ENCODE measurements at places on chromosomes 5 and 9.

DNA sequence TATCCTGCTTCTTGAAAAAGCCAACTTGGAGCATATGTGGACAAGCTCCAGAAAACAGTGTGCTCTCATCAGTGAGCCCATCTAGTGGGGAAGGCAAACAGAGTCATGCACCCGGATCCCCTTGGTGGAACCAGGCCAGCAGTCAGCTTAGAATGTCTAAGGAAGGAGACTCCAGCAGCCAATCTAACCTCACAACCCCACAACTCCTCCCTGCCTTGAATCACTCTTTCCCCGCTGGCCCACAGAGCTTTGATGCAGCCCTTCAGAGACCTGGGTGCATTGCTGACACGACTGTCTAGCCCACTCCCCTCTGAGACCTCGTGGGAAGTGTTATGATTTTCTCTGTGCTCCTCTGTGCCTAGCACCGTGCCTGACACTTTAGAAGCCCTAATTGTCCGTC lies 623.7 kb downstream of the BNC2 start:
- DNase-seq: no peak

DNA sequence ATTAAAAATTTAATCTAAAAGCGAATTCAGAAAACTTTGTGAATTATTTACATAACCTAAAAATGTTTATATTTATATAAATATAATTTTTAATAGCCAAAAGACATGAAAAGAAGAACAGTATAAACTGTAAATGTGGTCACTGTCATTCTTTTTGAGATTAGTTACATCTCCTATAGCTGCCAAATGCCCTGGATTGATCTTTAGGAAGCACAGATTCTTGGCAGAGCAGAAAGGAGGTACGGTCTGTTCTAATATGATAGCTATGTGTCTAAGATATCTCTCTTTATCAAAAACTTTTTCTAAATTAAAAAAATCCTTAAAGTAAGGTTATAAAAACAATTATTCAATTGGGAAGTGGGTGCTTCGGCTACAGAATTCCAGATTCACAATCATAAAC lies 151.0 kb downstream of the LPAR1 start:
- no peak for DNase-seq

DNA sequence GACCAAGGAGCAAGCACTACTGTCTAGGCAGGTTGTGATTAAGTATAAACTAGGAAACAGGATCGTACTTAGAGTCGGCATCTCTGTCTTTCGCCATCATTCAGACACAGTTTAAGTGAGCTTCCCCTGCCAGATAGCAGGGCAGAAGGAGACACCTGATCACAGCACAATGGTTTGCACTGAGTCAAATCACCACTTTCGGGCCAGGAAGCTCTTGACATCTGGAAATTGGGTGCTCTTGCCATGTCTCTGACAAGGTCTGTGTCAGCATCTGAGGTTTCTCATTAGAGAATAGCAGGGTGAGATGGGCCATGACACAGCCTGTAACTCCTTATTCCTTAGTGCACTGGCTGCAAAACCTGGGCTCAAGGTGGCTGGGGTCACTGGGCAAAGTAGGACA lies 8.3 kb downstream of the ADRB2 start:
- DNase-seq: no peak

- DNase-seq: no peak
These were observed 130.6 kb downstream of the CACNA1B start for GRCh38 chr9:138007918-138008841.

- DNase-seq: no peak
These were observed 2.5 kb downstream of the ARHGAP26 start for GRCh38 chr5:142772446-142773293.

GRCh38 chr5:177402271-177403043 lies 2.0 kb upstream of the PFN3 start:
- peak; percentile 56 for DNase-seq

GRCh38 chr5:120927950-120928530 lies 463.9 kb downstream of the PRR16 start:
- no peak for DNase-seq

GRCh38 chr5:146039420-146039819 lies 66.0 kb downstream of the PLAC8L1 start:
- no peak for DNase-seq

DNA sequence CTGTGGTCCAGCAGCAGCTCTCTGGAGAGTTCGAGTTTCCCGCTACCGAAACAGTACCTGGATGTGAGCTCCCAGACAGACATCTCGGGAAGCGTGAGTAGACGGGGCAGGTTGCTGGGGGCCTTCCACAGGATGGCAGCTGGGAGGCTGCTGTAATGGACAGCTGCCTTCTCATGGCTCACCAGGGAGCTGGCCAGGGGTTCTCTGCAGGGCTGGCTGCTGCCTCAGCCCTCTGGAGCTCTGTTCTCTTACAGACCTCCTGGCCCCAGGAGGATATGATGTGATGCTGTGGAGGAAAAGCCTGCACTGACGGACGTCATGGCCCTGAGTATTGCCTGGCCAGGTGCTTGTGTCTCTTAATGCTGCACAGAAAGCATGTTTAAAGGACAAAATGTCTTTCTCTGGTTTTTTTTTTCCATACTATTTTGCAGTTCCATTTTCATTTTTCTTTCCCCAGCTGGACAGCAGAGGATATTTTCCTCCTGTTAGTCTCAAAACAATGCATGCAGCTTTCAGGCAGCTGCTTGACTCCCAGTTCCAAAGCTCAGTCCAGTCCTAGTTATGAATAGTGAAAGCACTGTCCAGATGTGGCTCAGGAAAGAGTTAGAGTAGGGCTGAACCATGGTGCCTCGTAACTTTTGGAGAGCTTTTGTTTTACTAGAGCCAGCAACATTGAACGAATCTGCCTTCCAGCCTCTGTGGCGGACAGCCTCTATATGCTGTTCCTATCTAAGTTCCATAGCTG lies 77.5 kb upstream of the RARS1 start:
- DNase-seq: no peak

DNA sequence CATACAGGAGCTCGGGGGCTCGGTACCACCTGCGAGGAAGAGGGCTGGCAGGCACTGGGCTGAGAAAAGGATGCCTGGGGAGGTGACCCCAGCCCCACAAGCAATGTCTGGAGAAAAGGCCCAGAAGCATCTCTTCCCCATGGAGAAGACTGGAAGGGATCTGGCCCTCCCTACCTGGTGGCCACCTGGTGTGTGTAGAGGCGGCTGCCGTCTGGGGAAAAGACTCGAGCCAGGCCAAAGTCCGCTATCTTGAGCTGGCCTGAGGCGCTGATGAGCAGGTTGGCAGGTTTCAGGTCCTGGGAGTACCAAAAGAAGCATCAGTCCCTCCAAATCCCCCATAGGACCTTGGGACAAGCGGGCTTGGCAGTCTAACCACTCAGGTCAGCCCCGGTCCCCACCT lies 3.7 kb downstream of the CDK20 start:
- DNase-seq: no peak

- no peak for DNase-seq
These were observed 54.0 kb upstream of the FGF10 start for GRCh38 chr5:44443172-44443571.

DNA sequence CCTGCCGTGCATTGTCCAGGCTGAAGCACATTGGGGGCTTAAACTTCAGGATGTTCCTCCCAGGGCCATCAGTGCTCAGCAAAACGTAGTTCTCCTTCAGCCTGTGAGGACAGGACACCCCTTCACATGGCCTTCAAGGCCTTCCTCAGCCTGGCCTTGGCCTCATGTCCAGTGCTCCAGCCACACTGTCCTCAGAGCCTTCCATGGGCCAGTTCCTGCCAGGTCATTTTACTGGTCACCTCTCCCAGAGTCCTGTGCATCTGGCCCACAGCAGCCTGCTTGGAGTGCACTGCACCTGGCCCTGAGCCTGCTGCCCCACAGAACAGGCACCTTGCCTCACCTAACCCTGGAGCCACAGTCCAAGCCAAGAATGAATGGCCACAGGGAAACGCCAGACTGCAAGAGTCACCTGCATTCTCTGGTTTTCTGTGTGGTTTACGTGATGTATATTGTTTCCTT lies 8.7 kb downstream of the HNRNPAB start:
- DNase-seq: no peak

DNA sequence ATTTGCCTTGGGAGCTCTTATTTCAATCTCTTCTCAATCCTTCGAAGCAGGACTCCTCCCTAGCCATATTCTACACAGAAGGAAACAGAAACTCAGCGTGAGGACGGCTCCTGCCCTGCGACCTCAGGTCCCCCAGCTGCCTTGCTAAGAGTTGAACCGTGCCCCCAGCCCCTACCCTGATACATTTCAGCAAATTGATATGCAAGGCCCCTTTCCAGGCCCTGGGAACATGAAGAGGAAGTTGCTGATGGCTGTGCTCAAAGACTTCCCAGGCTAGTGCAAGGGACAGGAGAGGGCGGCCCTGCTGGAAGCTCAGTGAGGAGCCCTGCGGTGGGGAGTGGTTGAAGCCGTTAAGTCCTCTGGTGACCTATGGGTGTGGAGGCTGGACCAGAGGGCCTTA lies 41.5 kb downstream of the BOD1 start:
- no peak for DNase-seq

- no peak for DNase-seq
These were observed 56.7 kb downstream of the DAPK1 start for GRCh38 chr9:87554171-87554910.

DNA sequence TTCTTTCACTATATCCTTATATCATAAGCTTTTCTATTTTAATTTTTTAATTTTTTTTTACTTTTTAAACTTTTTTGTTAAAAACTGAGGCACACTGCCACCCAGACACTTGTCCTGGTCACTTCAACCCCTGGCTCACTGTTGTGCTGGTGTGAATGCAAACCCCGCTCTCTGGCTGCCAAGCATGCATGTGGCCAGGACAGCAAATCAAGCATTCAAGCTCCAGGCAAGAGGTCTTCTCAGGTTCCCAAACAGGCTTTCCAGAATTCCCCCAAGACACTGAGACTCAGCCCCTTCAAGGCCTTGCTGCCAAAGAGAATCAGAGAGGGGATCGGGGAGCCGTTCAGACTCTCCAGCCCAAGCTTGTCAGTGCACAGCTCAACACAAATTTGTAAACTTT lies 139.9 kb downstream of the FANCC start:
- no peak for DNase-seq

DNA sequence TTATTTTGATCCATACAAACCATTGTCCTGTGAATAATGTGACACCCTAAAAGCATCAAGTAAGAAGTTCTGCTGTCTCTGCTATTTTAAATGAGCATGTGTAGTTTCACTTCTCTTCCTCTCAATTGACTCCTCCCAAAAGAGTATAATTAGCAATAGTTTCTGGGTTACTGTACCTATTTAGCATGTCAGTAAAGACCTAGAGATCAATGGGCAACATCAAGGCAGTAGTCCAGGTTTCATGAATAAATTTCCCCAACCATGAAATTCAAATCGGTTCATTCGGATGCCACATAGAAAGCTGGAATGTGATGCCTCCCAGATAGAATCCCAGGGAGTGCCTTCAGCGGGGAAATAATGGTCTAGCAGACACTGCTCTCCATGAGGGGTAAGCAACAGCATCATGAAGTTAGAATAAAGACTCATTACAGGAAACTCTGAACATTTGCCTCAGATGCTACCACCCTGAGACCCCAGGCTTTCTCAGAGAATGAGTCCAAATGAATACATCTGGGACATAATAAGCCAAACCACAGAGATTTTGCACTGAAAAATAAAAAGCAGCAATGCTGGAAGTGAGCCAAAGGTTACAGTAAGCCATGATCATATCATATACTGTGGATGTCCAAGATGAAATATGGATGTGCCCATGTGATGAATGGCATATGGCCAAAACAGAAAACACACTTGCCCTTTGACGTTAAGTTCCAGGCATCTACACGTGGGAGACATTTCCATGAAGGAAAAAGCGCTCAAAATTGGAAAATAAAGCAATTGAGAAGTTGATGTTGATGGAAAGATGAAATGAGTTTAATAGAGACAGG lies 1107.0 kb upstream of the SEMA6A start:
- DNase-seq: no peak

- no peak for DNase-seq
These were observed 35.7 kb downstream of the TGFBI start for GRCh38 chr5:136064510-136064909.

GRCh38 chr5:121862801-121863200 lies 11.1 kb downstream of the FTMT start:
- no peak for DNase-seq

DNA sequence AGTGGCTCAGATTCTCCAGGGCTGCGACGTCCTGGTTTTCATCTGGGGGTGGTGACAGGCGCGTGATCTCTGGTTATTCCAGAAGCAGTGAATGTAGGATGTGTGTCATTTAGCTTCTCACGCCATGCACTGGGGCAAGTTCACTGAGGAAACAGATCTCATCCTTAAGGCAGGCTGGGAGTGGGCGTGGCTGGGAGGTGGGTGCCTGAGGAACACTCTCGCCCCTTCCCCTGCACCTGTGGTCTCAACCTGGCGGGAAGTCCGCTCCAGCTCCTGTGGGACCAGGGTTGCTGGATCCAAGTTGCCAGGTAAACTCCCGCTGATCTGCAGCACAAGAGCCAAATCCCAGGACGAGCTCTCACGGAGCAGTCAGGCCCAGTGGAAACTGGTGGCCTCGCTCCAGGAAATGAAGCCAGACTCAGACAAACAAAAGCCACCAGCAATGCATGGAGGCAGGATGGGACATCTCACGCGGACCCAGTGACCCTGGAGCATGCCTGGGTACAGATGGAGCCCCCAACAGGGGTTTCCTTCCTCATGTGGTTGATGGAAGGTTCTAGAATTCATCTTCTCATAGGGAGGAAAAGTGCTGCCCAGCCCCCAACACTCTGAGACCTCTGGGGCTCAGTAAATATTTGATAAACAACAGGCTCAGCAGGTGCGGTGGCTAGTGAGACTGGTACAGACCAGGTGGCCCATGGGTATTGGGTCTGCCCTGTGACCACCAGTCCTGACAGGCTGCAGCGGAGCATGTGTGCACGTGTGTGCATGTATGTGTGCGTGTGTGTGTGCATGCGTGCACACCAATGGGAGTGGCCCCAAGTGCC lies 16.3 kb upstream of the SLC12A7 start:
- DNase-seq: no peak

DNA sequence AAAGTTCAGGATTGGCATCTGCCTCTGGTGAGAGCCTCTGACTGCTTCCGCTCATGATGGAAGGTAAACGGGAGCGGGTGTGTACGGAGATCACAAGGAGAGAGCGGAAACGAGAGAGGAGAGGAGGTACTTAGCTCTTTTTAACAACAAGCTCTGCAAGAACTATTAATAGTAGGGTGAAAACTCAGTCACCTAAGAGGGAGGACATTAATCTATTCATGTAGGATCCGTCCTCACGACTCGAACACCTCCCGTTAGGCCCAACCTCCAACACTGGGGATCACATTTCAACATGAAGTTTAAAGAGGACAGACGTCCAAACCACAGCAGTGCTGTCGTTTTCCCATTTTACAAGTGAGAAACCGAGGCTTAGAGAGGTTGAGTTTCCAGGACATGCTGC lies 173.7 kb downstream of the SLC28A3 start:
- no peak for DNase-seq

GRCh38 chr5:140358738-140359310 lies 1.2 kb upstream of the SLC4A9 start:
- no peak for DNase-seq

GRCh38 chr9:85971731-85972130 lies 30.8 kb downstream of the NAA35 start:
- DNase-seq: no peak

- no peak for DNase-seq
These were observed 108.0 kb downstream of the PAM start for GRCh38 chr5:102863058-102863457.

- DNase-seq: no peak
These were observed 35.5 kb upstream of the B4GALT1 start for GRCh38 chr9:33202552-33203201.

GRCh38 chr5:139386050-139386438 lies 2.9 kb upstream of the SLC23A1 start:
- no peak for DNase-seq

GRCh38 chr5:138543730-138544104 lies 681 bp upstream of the ETF1 start:
- DNase-seq: no peak

Measured in activated T-helper 1 cell treated with Interleukin-2 at 50 U/mL for 16 hours (primary cell).